ENCODE measurements at places on chromosomes 16 and 17.

DNA sequence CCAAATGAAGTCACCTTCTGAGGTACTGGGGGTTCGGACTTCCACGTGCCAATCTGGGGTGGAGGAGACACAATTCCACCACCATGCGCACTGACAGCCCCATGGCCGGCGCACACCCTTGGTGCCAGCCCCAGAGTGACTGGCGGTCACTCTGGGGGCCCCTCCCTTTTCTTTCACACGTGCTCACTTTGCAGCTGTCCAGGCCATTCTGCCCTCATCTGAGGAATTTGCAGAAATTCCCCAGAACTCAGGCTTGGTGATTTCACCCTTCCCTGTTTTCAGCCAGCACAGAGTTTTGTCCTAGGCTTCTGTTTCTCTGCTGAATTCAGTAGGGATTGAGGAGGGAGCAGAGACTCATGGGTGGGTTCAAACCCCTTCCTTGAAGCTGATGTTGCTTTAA lies 54.8 kb downstream of the CDRT4 start:
- DNase-seq = no peak

- no peak for DNase-seq
Measured at GRCh38 chr17:32912218-32912897, 15.6 kb upstream of the TMEM98 start.

DNA sequence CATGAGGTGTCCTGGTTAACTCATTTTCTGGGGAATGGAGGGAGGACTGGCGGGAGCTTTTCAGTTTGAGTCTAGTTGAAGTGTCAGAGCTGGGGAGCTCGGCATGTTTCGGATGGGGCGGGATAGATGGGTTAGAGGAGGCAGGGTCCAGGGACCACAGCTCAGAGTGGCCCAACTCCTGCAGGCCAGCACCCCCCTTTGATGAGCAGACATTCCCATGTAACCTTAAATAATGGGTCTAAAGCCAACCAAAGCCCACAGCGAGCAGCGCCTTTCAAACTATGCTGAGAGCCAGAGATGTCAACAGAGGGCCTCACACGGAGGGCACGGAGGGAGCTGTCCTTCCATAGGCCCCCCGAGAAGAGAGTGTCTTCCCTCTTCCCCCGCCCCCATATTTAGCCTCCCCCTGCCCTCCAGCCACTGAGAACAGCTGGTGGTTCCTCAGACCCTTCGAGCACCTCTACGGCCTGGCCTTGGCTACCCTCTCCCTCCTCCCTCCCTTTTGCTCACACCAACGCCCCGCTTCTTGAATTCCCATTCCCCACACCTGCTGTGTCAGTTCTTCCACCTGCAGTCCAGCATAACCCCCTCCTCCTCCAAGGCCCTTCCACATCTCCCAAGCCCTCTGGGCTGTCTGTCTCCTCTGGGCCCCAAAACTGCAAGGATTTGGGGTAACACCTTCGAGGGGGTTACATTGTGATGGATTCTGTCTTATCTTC lies 21.8 kb downstream of the RAB11FIP4 start:
- no peak for DNase-seq

DNA sequence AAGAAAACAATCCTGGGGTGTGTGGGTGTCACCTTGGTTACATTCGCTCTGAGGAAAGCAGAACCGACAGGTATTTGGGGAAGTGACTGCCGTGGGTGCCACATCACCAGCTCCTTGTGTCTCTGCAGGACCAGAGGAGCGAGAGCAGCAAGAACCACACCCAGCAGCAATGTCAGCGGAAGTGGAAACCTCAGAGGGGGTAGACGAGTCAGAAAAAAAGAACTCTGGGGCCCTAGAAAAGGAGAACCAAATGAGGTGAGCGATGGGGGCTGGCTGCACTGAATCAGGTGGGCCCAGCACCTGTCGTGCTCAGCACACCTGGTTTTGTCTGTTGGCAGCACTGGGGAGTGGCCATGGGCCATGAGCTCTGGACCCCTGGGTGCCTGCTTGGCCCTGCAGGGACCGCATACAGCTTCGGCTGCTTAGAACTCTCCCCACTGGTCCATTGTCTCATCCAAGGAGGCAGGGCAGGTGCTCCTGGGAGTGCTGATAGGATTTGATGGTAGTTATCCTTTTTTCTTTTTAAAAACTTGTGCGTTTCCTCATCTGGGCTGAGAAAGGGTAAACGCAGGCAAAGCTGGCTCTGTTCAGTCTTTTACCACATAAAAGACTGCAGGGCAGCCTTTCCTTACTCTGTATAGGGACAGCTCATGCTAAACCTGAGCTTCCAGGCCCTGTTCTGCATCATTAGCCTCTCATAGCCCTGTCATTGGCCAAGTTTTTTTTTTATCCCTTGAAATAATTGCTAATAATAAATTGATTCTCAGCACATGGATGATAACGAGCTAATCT lies 29.4 kb downstream of the HMOX2 start:
- no peak for DNase-seq

DNA sequence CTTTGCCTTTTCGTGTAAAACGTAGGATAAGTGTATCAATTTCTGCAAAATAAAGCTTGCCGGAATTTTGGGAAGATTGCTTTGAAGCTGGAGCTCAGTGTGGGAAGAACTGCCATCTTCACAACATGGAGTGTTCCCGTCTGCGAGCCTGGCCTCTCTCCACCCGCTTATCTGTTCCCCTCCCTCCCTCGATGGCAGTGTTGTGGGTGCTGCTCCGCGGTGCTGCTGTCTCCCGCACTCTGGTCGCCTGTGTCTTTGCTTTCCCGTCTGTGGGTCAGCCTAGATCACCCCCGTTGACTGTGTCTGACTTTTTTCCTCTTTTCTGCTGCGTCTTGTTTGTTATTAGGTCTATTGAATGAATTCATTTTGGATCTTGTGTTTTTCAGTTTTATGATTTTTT lies 17.0 kb downstream of the ACSF3 start:
- no peak for DNase-seq
